ENCODE measurements at places on chromosomes 6 and 20. TPM values are rescaled to one million over a fixed set of nuclear protein-coding genes. Genes with fewer than 3 reads are reported as not detected.

DNA sequence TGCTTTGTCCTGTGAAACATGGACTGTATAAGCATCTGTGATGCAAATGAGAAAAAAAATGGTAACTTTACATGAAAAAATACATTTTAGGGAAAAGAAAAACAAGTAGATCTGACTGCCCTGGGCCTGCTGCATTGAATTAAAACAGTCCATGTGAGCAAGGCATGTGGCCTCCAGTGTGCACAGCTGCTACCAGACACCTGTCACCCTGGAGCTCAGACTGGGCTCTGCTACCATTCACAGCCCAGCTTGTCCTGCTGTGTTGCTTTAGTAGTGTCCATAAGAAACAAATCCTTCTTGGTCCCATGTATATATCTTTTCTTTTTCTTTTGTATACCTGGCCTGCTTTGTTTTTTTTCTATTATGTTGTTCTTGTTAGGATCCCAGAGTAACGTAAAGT, 315.9 kb downstream of the NKAIN2 start:
- peaks cover 31% of the 10 kb centered on the region for H3K4me1 ChIP-seq
- H3K27me3 ChIP-seq: peaks cover 6% of the 10 kb centered on the region
- DNase-seq: peak; percentile 77
- H3K4me3 ChIP-seq: no peak overlapping the region

DNA sequence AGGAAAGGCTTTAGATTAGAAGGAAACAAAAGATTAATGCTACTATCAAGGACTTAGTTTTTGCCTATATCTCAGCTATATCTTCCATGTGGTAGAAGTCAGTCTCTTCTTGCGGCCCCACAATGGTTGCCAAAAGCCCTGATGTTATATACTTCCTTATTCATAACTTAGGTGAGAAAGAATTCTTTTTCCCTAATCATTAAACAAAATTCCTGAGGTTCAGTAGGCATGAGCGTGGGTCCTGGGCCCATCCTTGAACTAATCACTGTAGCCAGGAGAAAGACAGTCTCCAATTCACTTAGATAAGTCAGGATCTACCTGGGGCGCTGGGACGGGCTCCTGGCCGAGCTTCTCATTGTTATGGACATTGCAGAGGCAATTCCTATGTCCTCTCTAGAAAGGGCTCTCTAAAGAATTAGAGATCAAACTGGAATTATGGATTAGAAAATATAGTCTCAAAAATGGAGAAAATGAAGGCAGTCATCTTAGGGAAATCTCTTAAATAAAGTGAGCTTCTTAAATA, 134.3 kb downstream of the KIF6 start:
- DNase-seq: no peak
- no peaks in the 10 kb centered on the region for H3K4me1 ChIP-seq
- H3K27ac ChIP-seq: no peak overlapping the region
- H3K36me3 ChIP-seq: no peaks in the 10 kb centered on the region
- no peak overlapping the region for H3K4me3 ChIP-seq
- no peaks in the 10 kb centered on the region for H3K27me3 ChIP-seq

GRCh38 chr20:38055294-38055693, 21.7 kb downstream of the RPRD1B start:
- no peak for DNase-seq
- H3K27ac ChIP-seq: no peak overlapping the region
- peaks cover 5% of the 10 kb centered on the region for H3K4me1 ChIP-seq
- H3K36me3 ChIP-seq: no peaks in the 10 kb centered on the region

TFAP2B gene
- total RNA-seq: not detected

TFAP2A gene
- total RNA-seq: 0.32 TPM

ADRM1 gene
- 74.8 TPM for total RNA-seq

TRIM31 gene
- not detected for total RNA-seq

Data from glutamatergic neuron (in vitro differentiated cells).